GM12864 (cell line): ENCODE measurements at places on chromosomes 5 and 9.

GRCh38 chr5:74798977-74799911 is 32.2 kb downstream of the NSA2 start:
- no peak for DNase-seq

DNA sequence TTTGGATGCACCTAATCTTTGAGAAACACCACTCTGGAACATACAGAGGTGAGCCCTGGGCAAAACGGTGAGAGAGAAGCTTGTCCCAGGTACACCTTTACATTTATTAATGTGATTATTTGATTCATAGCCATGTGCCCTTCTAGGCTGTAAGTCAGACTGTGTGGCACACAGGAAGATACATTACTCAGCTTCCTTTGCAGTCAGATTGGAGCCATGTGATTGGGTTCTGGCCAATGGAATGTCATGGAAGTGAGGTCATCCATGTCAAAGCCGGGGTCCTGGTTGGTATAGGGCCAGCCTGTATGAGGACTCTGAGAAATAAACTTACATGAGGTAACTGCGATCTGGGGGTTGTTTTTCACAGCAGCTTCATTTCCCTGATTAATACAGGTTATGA is 106.8 kb upstream of the CD180 start:
- DNase-seq: no peak

- DNase-seq: no peak
These were observed 7.1 kb upstream of the PLK2 start for GRCh38 chr5:58466939-58467338.

GRCh38 chr9:1604942-1605560 is 410.1 kb upstream of the SMARCA2 start:
- DNase-seq: peak; percentile 5

DNA sequence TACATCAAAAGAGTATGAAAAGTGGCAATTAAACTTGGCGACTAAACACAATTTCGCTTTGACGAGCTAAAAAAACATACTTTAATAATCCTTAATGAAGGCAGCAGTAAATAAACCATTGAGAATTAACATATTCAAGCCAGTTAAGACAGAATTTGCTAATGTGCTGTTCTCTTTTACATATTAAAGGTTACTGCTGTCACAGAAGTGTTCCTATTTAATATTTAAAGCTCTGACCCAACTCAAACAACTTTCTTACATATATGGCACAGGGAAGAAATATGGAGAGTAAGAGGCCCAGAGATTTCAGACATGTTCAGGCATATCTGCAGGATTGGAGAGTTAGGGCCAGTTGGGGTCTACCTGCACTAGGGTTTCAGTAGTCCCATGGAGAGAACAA is 16.7 kb upstream of the DENND4C start:
- DNase-seq: no peak

- DNase-seq: no peak
These were observed 127.0 kb upstream of the PLCXD3 start for GRCh38 chr5:41637424-41637823.

DNA sequence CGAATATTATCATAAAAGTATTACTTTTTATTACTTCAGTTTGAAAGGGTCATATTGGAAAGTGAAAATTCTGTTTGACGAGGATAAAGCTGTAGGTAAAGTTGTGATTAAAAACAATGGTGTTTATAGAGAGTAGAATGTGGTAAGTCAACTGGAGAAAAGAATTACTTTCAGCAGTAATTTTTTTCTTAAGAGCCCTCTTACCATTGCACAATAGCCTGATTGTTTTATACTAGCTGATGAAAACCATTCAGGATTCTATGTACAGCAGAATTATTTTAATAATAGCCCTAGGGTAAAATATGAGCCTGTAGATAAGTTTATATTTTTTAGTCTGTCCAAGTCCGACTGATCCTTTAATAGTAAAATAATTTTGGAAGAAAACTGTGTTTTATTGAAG is 16.6 kb downstream of the CDC42SE2 start:
- no peak for DNase-seq

DNA sequence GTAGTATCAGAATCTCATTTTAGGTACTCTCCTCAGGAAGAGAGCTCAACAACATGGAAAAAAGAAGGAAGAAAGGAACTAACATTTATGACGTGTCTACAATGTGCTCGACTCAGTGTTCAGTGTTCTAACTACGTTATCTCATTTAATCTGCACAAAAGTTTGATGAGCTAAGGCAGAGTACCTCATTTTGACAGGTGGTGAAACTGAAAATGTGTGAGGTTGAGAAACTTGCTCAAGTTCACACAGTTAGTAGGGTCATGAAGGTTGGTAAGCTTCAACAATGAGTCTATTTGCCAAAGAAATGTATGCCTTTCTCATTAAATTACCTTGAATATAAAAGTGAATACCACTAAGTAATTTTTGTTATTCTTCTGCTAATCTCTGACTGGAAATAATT is 165.1 kb downstream of the CAAP1 start:
- no peak for DNase-seq
